SK-MEL-5 (cell line): ENCODE measurements at places on chromosomes 6 and 20.

DNA sequence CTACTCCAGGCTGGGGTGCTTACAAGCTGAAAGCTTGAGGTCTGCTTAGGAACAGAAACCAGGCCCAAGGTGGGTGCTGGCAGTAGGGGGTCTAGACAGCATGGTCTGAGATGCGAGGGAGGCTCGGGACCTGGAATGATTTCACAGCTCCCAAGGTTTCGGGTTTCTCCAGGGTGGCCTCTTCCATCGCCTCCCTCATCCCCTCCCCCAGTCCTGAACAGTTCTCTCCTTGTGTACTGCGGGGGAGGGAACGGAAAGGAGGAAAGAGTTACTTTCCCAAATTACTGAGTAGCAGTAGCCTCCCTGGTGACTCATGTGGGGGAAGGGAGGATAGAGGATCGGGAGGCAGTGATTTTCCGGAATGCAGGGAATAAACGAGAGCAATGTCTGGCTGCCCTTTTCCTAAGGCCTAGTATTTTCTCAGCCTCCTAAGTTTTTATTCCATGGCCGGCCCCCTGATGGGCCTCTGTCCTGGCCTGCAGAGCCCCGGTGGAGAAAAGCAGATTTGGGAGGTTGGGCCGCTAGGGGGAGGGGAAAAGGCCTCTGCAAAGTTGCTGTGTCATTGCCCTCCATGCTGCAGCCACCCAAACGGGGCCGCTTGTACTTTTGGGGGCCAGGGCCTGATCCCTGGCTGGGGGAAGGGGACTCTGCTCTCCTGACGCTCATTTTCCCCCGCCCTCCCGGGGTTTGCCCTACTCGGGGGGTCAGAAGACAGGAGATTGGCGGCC lies 1.5 kb downstream of the BRD2 start:
- peak; percentile 96 for DNase-seq

- no peak for DNase-seq
These were observed 81.7 kb upstream of the PDE10A start for GRCh38 chr6:165744555-165745228.

DNA sequence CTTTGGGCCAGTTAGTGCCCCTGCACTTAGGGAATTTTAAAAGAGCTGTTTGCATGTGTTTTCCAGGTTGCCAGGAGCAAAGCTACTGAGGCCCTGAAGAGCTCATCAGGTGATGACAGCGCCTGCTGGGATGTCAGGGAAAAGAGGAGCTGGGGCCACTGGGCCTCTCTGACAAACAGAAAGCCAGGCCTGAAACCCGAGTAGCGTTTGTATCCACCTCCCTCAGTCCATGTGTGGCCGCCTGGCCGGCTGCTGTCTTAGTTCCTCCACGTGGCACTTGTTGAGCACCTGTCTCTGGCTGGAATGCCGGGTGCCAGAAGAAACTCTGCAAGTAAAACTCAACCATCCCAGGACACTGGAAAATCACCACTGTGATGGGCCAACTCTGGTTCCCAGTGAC lies 601.2 kb downstream of the CDH26 start:
- no peak for DNase-seq

DNA sequence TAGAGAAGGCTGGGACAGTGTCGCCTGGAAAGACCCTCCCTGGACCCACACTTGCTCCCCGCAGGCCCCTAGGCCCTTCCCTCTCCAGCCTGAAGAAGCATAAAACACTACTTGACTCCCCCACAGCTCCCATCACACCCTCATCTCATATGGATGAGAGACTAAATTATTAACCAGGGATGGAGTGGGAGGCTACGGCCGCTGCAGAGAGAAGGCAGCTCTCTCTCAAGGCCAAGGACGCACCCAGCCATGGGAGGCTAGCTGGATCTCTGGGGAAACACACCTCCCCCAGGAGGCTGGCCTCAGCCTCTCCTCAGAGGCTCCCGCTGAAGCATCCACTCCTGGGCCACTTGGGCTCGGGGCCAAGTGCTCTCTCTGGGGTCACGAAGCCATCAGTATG lies 102.5 kb downstream of the GRM4 start:
- no peak for DNase-seq

DNA sequence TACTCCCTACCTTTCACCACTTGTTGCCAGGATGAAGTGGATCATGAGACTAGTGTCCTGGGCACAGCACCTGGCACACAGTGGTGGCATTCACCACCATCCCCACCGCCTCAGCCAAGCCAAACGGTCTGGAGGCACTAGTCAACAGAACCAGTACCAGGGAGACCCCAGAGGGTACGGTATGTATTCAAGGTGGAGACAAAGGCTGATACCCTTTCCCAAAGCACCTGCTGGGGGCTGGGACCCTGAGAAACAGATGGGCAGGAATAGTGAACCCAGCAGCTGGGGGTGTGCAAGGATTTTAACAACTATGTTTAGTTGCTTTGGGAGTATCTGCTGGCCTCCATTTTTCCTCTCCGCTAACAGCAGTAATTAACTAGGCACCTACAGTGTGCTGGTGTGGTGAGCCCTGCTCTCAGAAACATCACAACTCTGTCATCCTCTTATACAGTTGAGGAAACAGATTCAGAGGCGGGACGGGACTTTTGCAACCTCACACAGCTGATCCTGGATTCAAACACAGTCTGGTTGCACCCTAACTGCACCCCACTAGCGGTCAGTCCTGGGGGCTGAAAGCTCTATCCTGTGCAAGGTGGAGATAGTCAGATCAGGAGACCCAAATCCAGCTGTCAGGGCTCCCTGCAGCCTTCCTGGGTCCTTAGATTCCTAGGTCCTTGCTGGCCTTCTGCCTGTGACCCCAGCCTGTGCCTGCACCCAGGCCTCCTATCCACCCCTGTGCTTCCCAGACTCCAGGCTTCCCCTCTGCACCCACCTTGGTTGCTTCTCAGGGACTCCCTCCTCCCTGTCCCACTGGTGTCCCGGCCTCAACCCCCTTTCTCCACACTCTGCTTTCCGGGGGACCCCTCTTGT lies 1.2 kb downstream of the SNTA1 start:
- DNase-seq, result no peak

GRCh38 chr20:40991181-40991889 lies 37.3 kb upstream of the TOP1 start:
- DNase-seq, result no peak

DNA sequence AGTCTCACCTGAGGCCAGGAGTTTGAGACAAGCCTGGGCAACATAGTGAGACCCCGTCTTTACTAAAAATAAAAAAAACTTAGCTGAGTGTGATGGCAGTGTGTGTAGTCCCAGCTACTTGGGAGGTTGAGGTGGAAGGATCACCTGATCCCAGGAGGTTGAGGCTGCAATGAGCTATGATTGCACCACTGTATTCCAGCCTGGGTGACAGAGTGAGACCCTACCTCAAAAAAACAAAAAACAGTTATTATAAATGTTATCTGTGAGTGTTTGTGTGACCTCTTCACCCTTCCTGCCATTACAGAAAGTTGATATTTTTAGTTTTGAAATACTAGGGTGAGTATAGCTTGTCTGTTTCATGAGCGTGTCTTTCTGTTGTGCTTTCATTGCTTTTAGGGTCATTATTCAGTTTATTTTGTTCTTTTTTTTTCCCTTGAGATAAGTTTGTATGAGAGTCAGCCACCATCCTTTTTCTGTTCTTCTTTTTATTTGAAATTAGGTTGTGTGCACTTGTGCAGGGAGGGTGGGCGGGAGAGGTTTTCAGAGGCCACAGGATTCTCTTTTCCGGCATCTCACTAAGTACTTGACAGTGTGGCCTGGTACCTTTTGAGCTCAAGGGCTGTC lies 26.2 kb downstream of the CDYL start:
- DNase-seq, result no peak

GRCh38 chr6:170084166-170084730 lies 206.6 kb downstream of the DLL1 start:
- DNase-seq, result no peak

DNA sequence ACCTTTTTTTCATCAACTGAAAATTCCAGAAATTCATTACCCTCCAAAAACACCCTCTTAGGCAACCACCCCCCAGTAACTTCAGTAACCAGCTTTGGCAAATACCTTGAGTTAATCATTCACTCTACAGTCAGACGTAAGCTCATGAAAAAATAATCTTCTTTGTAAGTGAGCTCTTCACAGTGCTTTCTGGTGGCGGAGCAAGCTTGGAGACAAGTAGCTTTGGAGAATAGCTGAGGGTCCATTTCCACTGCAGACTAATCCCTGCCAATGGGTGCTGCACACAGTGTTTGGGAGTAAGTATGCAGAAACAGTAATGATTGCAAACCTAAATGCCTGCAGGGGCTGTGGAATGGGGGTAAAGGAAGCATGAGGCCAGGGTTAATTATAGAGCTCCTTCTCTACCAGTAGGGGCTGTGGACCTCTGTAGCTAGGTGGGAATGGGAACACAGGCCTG lies 56.8 kb upstream of the HINT3 start:
- no peak for DNase-seq
